ENCODE measurements at places on chromosomes 11 and 22.

- no peak for DNase-seq
Observed at GRCh38 chr11:70790671-70791300, 392.5 kb downstream of the CTTN start.

DNA sequence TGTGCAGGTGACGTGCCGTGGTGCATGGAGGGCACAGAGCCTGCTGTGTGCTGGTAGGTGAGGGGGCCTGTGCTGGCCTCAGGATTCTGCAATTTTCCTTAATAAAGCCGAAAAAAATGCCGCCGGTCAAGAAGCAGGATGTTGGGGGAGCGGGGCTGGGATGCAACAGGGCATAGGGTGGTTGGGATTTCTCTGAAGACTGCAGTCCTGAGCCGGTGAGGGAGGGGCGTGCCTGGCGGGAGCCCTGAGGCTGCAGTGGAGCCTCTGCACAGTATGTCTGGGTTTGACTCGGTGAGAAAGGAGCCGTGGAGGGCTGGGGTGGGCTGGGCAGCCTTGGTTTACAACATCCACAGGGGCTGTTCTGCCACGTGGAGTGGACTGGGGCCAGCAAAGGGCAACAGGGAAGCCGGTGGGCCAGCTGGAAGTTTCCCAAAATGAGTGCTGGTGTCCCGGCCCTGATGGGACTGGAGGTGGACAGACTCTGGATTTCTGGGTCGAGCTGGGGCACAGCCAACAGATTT is 1.3 kb downstream of the CDHR5 start:
- DNase-seq = no peak

- no peak for DNase-seq
Observed at GRCh38 chr11:109326781-109327180, 95.2 kb upstream of the C11orf87 start.

DNA sequence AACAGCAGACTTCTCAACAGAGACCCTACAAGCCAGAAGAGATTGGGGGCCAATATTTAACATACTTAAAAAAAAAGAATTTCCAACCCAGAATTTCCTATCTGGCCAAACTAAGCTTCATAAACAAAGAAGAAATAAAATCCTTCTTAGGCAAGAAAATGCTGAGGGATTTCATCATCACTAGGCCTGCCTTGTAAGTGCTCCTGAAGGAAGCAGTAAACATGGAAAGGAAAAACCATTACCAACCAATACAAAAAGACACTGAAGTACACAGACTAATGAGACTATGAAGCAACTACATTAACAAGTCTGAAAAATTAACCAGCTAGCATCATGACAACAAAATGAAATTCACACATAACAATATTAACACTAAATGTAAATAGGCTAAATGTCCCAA is 947.9 kb upstream of the CHORDC1 start:
- DNase-seq = no peak

GRCh38 chr11:74025467-74026166 is 16.7 kb upstream of the UCP3 start:
- no peak for DNase-seq

DNA sequence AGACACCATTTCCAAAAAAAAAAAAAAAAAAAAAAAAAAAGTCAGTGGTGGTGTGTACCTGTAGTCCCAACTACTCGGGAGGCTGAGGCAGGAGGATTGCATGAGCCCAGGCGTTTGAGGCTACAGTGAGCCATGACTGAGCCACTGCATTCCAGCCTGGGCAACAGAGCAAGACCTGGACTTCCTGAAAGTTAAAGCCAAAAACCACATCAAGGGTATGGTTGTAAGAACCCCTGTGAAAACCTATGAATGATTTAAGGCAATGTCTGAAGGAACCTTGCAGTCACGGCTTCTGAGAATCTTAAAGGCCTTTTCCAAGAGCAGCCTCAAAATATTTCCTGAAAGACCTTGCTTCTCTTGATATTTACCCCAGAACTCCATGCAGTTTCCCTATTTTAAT is 30.5 kb upstream of the MSANTD2 start:
- DNase-seq = no peak

DNA sequence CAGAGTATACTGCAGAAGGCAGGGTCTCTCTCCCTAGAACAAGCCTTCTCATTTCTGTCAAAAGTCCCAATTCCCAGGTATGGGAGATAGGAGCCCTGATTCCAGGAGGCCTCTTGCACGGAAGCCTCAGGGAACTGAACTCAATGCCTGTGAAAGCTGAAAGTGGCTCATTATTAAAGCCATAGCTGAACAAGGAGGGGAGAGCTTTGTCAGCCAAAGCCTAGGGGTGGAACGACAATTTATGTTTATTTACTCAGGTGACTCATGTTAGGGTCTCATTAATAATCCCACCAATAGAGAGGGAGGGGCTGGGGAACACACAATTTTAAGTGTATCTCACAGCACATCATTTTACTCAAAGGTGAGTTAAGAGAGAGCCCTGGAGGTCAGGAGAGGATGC is 44.9 kb downstream of the DSCAML1 start:
- no peak for DNase-seq

Measured in activated naive CD4-positive, alpha-beta T cell (primary cell).